ACHN (cell line): ENCODE measurements at places on chromosomes 11 and 22.

GRCh38 chr22:29753808-29754657, 12.8 kb downstream of the ZMAT5 start:
- DNase-seq, result no peak

GRCh38 chr11:114813189-114813718, 134.9 kb downstream of the NXPE2 start:
- no peak for DNase-seq

GRCh38 chr11:35765211-35765610, 102.6 kb downstream of the TRIM44 start:
- no peak for DNase-seq

GRCh38 chr11:4903484-4903883, at the start of gene OR51A7:
Gene OR51A7 (plus strand): TSS chr11:4903783. CDS start chr11:4907370, 3,587 bp downstream.
- no peak for DNase-seq

DNA sequence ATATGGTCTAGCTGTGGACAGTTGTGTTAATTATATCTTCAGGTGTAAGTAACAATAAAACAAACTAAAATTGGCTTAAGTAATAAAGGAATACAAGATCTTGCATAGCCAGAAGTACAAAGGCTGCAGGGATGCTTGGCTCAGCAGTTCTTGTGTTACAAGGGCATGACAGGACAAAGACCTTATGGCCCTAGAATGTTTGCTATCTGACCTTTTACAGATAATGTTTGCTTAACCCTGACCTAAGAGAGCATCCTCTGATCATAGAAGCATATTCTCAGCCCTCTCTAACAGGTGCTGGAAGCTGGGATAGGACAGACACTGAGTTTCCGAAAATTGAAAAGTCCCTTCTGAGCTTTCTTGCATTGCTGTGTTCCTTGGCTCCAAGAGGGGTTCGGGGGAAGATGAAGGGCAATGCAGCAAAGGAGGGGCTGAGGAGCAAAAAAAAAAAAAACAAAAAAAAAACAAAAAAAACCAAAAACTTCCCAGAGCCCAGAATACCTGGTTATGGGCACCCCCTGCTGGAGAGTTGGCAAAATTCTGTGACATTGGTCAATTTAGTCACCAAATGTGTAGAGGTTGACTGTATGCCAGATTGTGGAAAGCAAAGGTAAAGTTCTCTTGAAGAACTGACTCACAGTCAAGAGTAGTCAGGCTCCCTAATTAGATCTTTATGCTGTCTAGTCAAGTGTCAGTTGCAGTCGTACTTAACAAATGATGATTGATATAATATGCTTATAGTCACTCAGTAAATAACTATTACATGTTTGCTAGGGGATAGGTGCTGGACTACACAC, 10.4 kb upstream of the HIKESHI start:
- DNase-seq, result peak; percentile 41

DNA sequence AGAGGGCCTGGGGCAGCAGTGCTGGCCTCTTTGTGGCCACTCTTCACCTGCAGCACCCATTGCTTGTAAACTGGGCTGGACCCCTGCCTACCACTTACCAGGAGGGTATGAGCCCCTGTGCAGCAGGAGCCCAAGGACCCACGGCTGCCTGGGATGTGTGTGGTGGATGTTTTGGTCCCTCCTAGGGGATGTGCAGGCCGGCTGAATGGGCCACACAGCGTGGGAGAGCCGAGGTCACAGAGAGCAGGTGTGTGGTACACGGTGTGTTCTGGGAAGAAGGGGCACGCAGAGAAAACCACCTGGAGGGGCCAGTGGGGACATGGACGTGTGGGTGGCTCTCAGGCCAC, 19.3 kb upstream of the GNB1L start:
- no peak for DNase-seq

- no peak for DNase-seq
Observed at GRCh38 chr22:20449819-20450550, 12.4 kb upstream of the SCARF2 start.

GRCh38 chr22:50138041-50138440, 32.5 kb upstream of the PANX2 start:
- no peak for DNase-seq

DNA sequence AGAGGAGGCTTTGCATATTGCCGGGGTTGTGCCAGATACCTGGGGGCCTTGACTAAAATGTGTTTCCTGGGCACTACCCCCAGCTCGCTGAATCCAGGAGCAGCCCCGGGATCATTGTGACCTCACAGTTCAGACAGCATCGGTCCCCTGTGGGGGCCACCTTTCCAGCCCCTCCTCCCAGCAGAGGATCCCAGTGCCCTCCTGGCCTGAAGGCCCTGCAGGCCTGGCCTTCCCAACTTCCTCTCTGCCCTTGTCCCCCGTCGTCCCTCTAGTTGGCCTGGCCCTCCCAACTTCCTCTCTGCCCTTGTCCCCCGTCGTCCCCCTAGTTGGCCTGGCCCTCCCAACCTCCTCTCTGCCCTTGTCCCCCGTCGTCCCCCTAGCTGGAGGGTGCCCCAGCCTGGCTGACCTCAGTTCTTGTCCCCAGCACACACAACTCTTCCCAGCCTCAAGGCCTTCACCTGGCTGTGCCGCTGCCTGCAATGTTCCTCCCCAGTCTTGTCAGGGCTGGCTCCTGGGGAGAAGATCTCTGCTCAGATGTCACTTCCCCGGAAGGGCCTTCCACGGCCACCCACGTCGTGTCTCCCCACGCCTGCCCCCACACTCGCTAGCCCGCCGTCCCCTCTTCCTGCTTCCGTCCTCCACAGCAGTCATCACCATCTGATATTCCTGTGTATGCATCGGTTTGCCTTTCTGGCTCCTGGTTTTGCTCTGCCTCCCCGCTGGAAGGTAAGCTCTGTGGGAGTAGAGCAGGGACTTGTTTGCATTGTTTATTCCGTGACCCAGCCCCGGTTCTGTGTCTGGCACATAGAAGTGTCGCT, 12.6 kb upstream of the ANO1 start:
- no peak for DNase-seq

DNA sequence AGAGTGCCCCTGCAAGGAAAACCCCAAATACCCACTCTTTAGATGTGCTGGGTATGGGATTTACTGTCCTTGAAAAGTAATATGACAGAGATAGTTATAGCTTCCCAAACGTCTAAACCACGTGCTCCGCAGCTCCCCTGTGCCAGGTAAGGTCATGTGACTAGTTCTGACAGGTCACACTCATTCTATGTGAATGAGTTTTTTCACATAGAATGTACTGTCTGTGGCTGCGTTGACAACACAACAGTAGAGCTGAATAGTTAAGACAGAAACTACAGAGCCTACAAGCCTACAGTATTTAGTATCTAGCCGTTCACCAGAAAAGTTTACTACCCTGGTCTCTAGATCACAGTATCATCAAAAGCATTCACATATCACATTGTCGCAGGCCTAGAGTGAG, 236.2 kb downstream of the ETS1 start:
- no peak for DNase-seq

DNA sequence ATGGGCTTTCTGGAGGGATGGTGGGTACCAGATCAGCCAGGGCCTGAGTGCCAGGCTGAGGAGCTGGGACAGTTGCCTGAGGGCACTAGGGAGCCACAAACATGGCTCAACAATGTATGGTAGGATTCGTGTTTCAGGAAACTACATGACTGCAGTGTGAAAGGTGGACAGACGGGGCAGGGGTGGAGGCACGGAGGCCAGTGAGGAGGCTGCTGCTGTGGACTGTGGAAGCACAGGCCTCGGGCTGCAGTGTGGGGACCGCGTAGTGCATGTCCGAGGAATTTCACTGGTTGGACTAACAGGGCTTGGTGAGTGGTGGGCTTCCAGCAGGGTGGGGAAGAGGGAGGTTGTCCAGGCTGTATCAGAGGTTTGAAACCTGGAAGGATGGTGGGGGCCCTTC, 7.8 kb downstream of the P2RY2 start:
- no peak for DNase-seq

DNA sequence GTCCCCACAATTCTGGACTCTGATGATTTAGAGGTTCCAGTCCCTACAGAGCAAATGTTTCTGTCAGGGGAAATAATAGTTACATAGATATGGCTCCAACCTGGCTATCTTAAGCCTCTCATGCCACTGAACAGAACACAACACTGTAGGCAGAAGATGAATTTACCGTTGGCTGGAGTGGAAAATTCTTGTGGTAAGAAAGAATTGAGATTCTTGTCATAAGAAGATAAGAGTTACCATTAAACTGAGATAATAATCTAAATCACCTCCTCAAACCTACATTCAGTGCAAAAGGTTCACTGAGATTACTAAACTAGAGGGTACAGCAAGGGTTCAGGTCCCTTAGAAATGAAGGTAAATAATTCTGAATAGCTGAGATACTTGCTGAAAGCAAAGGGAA, 10.1 kb upstream of the NAALAD2 start:
- DNase-seq, result no peak

DNA sequence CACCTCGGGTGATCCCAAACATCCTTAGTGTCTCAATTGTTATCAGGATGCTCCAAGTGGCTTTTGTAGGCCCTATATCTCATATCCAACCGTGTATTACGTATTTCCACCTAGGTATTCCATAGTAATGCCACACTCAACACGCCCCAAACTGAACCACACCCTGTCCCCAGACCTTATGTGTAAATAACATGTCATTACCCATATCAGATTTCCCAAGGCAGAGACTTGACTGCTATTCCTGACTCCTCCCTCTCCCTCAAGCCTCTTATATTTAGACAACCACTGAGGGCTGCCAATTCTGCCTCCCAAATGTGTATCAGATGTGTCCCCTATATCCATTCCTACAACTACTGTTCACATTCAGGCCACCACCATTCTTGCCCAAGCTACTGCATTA, 132.8 kb upstream of the NCAM1 start:
- no peak for DNase-seq

DNA sequence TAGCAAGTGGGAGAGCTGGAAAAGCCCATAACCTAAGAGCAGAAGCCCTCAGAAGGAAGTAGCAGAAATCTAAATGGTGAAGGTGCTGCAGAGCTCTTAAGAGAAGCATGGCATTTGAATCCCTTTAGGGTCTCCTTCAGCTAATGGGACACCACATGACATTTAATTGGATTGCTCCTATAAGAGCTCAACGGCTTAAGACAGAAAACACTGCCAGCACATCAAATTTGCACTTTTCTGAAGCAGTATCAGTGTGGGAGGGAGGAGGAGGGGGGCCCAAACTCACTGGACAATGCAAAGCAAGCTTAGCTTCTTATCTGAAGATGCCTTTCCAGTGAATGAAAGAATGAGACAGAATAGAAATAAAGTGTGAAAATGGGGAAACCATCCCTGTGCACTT, 287.9 kb upstream of the MTNR1B start:
- DNase-seq, result no peak

DNA sequence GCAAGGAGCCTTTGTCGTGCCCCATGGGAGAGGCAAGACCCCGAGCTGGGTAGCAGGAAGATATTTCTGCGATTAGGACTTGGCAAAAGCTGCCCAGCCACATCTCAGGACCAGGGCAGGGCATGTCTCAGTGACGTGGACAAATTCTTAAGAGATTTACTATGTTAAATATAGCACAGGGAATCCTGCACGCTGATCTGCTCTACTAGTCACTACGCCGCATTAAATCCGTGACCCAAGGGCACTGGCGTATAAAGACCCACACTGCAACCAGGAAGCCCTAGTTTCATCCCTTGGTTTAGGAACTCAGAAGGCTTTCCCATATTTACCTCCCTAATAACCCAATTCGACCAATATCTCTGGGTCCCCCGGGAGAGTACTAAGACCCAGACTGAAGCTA, 35.1 kb downstream of the AP1B1 start:
- DNase-seq, result no peak

- DNase-seq, result no peak
Observed at GRCh38 chr22:39431821-39432251, 25.0 kb upstream of the MGAT3 start.

DNA sequence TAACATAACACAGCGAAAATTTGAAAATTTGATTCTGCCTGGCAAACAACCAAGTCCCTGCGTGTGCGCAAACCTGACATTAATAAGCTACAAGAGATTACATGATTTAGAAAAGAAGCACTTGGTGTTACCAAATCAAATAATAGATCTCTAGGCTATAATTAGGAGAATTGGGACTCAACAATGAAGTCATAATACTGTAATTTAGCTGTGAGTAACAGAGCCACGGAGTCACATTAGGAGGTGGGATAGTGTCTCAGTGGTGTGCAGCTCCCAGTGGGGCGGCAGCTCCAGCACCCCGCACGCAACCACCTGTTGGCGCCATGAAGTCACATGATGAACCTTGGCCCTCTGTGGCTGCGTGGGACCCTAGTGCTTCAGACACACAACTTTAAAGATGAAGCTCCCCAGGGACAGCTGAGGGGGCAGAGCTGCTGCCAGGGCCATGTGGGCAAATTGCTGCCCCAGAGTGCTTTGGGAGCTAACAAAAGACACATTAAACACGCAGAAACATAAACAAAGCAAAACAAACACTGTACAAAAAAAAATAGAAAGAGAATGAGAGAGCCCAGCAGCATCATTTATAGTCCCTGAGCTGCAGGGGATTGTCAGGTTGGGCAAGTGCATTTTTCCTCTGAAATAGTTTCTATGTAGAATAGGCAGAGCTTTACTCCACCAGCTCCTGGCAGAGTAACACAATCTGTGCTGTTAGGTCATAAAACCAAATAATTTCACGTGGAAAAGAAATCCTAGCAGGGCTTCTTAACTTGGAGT, 605.6 kb downstream of the SOX6 start:
- DNase-seq, result no peak

DNA sequence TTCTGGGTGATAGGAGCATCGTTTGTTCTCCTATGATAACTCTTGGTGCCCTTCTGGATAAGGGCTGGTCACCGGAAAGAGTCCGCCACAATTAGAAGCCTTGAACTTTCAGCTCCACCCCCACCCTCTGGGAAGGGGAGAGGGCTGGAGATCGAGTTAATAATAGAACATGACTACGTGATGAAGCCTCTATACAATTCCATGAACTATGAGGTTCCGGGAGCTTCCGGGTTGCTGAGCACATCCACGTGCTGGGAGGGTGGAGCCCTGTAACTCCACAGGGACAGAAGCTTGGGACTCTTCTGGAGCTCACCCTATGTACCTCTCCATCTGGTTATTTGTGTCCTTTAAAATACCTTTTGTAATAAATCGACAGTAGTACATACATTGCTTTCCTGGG, 40.3 kb downstream of the ARHGAP42 start:
- DNase-seq, result no peak

- no peak for DNase-seq
Observed at GRCh38 chr11:101583251-101584128, at the start of gene TRPC6. Gene TRPC6 (minus strand): TSS chr11:101584007. CDS start chr11:101583503, 504 bp downstream.

- no peak for DNase-seq
Observed at GRCh38 chr11:43462359-43462758, 103.6 kb downstream of the TTC17 start.

DNA sequence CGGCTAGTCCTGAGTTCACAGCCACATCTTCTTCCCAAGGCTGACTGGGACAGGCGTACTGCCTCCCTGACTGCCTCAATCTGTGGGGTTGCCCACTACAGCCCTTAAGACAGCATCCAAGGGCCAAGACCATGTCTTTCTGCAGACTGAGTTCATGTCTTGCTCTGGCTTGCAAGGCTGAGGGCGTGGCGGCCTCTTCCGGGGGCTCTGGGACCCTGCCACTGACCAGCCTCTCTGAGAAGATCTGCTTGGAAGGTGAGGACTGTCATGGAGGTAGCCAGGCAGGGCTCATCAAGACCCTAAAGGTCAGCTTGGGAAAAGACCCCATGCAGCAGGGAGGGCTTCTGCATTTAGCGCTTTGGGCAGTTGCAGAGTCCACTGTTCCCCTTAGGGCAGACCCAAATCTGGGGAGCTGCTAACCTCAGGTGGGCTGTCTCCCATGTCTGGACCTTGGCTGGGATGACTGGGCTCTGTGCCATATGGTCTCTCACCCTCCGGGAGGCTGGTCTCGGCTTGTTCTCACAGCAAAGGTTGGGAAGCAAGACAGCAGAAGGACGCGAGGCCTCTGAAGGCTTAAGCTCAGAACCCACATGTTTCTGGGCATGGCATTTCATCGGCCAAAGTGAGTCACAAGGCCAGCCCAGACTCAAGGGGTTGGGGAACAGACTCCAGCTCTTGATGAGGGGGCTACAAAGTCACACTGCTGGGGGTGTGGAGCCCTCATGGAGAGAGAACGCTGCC, 109.1 kb upstream of the LMO1 start:
- DNase-seq, result no peak
